ENCODE measurements at places on chromosomes 4 and X. TPM values are rescaled to one million over a fixed set of nuclear protein-coding genes. Genes with fewer than 3 reads are reported as not detected.

DNA sequence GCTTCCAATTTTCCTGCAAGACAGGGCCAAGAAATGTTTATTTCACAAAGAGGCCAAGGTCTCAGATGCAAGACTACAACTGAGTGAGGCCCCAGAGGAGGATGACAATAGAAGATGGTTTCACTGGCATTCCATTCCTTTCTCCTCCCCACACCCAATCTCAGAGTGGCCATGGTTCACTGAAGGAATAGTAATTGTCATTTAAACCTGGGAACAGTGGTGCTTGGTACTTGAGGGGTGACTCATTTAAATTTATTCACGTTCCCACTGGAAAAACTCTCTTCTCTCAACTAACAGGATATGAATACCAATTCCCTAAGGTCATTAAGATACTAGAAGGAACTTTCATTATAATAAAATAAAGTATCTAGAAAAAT lies 35.3 kb upstream of the CXCL8 start:
- DNase-seq = no peak
- no peak overlapping the region for H3K27ac ChIP-seq
- no peak overlapping the region for H3K4me3 ChIP-seq
- no peaks in the 10 kb centered on the region for H3K4me1 ChIP-seq

DNA sequence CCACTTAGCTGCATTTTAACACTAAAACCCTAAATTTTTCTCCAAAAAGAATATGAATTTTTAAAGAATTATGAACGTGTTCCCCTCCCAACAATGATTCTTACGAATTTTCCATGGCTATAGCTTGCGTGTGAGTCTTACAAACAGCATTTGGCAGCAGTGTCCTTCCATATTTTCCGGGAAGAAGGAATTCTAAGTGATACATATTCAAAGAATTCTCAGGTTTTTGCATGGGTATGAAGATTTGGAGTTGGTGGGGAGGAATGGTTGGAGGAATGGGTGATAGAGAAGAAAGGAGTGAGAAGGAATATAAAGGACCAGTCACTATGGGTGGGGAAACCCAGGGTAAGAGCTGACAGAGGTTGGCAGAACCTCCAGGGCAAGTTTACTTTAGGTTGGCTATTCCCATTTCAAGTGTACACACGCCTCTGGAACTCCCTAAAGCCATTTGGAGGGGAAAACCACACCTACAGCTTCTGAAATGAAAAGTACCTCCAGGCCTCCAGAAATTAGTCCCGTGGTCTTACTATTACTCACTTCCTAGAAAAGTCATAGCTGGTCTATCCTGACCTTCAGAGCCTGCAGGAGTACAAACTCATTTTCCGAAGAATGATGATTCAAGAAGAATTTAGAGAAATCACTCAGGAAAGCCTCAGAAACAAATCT lies 420.8 kb upstream of the DIPK2B start:
- no peak overlapping the region for H3K27ac ChIP-seq
- H3K4me1 ChIP-seq = no peaks in the 10 kb centered on the region
- H3K36me3 ChIP-seq = no peaks in the 10 kb centered on the region
- DNase-seq = no peak
- H3K27me3 ChIP-seq = no peaks in the 10 kb centered on the region

DNA sequence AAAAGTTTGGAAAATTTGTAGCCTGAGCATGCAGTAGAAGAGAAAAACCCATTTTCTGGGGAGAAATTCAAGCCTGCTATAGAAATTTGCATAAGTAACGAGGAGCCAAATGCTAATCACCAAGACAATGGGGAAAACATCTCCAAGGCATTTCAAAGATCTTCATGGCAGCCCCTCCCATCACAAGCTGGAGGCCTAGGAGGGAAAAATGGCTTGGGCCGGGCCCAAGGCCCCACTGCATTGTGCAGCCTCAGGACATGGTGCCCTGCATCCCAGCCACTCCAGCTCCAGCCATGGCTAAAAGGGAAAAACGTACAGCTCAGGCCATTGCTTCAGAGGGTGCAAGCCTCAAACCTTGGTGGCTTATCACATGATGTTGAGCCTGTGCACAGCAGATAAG lies 87.7 kb downstream of the SHROOM4 start:
- peaks cover 6% of the 10 kb centered on the region for H3K4me1 ChIP-seq
- no peaks in the 10 kb centered on the region for H3K36me3 ChIP-seq
- no peaks in the 10 kb centered on the region for H3K27me3 ChIP-seq
- H3K4me3 ChIP-seq = no peak overlapping the region
- DNase-seq = no peak
- no peak overlapping the region for H3K27ac ChIP-seq

- H3K27ac ChIP-seq = no peak overlapping the region
- H3K36me3 ChIP-seq = no peaks in the 10 kb centered on the region
- H3K4me1 ChIP-seq = no peaks in the 10 kb centered on the region
- no peak for DNase-seq
These were observed 85.1 kb downstream of the SLC9A7 start for GRCh38 chrX:46673620-46674359.

DNA sequence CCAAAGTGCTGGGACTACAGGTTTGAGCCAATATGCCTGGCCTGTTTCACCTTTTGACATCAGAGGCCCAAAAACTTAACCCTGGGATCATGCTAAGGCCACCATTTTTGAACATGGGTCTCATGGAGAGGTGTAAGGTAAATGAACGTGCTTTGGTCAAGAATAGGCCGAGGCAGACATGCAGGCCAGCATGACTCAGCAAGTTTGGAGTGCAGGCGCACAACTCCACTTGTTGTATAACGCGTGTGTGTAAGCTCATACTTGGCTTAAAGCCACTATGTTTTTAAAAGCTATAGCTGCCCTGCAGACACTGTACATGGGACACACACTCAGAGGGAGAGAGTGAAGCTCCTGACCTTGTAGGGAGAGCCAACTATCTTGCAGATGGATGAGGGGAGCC lies 43.8 kb upstream of the HPSE start:
- no peak for DNase-seq
- peaks cover 24% of the 10 kb centered on the region for H3K36me3 ChIP-seq
- H3K4me3 ChIP-seq = no peak overlapping the region
- H3K27ac ChIP-seq = no peak overlapping the region

The PIR gene
- total RNA-seq = 2.6 TPM
